Stimulated activated CD8-positive, alpha-beta memory T cell treated with anti-CD3 and anti-CD28 coated beads, Interleukin-7, amount 100 ng/mL, for 1 hour (primary cell): ENCODE measurements at places on chromosomes 13 and 19.

- DNase-seq: no peak
Observed at GRCh38 chr19:32067685-32068084, 277.7 kb upstream of the ZNF507 start.

- DNase-seq: peak; percentile 65
Observed at GRCh38 chr19:14366529-14366928, 14.7 kb upstream of the ADGRE5 start.

GRCh38 chr13:53074114-53074513, 45.5 kb downstream of the OLFM4 start:
- DNase-seq: no peak

DNA sequence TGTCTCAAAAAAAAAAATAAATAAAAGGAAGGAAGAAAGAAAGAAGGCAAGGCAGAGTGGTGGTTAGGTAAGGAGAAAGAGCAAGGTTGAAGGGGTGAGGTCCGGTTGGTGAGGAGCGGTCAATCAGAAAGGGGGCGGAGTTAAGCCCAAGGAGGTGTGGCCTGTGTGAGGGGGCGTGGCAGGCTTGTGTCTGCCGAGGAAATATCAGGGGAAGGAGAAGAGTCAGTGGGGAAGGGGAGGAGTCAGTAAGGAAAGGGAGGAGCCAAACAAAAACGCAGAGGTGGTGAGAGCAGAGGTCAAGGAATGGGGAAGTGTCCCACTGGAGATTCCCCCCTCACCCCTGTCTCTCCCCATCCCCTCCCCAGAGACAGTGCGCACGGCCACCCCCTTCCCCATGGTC, 5.9 kb downstream of the CACNG7 start:
- DNase-seq: no peak

DNA sequence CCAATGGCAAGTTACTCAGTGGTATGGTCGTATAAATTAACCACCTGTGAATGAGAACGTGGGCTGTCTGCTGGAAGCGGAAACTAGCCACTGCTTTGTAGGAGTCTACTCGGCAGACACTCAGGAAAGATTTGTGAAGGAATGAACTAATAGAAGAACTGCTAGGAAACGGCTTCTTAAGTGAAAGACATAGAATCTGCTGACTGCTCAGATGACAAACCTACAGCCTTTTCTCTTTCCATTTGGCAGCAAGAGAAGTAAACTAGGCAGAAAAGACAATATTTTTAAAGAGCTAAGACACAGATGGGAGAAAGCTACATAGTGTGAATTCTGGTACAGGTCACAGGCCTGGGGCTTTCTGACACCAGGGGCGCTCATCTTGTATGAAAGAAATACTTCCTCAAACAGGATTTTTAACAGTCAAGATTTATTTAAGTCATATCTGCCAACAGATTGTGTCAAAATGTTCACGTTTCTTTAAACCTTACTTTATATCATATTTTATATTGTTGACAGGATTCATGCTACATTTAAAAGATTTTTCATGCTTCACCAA, 78.4 kb downstream of the MIPEP start:
- no peak for DNase-seq

DNA sequence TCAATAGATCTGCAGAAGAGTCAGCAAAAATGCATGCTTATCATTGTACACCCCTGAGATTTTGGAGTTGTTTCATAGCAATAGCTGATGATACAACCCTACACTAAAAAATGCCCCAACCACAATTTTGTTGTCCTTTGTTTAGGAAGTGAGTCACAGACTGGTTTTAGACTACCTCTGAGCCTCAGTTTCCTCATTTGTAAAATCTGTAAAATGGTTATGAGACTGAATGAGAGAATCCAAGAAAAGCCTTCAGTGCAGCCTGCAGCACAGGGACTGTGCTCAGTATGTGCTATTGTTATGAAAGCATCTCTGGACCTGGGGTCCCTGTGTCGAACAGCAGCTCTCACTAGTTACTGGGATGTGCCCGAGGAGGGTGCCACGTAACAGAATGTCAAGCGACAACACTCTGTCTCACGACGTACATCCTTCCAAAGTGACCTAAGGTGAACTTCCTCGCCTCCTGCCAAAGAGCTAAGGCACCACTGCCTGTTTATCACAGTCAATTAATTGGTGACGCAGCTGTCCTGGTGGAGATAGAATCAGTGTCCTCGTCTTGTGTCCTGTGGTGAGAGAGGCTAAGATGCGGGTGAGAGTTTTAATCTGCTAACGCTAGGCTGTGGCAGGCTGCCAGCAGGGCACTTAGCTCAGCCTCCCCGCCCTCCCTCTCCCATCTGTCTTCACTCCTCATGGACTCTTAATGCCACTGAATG, 18.1 kb downstream of the DHRS12 start:
- no peak for DNase-seq

DNA sequence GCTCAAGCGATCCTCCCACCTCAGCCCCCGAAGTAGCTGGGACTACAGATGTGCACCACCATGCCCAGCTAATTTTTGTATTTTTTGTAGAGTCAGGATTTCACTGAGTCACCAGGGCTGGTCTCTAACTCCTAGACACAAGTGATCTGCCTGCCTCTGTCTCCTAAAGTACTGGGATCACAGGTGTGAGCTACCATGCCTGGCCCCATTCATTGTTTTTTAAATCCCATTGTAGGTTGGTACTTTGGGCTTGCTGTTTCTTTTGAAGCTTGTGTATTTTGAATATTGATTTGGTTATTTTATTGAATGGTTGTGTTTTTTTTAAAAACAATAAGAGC, 26.7 kb downstream of the ZMYM2 start:
- no peak for DNase-seq

- peak; percentile 73 for DNase-seq
Observed at GRCh38 chr19:11964858-11965645, at the start of gene ZNF763. Gene ZNF763, plus strand, starts transcription at chr19:11965040. Its CDS starts 169 bp downstream, at chr19:11965209.

DNA sequence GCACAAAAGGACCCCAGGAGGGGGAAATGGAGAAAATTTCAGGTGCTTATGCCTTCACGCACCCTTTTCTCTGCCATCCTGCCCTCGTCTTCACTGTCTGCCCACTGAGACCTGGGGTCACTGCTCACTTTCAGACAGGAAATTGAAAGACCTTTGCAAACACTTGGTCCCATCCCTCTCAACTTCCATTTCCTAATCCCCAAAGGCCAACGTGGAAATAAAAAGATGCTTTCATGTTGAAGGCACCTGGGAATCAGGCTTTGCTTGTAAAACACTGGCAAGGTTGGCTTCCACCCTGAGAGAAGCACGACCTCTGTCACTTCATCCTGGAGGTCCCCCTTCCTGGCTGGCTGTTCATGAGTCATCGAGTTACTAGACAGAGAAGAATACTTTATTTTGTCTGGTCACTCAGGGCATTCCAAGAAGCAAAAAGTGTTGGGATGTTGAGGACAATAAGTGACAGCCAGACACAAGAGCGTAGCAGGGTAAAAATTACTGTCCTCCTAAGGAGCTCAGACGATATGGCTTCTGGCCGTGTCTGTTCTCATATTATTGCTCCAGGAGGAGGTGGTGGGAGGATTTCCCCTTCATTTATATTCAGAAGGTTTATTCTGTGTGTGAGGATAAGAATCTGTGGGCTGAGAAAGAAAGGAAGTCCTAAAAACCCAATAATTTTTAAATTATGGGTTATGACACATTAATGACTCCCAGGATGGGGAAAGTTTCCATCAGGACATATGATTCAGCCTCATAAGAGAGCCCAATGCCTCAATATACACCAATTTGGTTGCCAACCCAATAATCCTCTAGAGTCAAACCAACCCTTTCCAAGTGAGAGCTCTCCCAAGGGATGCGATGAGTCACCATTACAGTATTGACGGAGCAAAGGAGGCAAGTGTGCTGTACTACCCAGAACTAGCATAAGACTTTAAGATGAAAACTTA, 409.0 kb downstream of the COG6 start:
- no peak for DNase-seq

- no peak for DNase-seq
Observed at GRCh38 chr19:18204394-18205199, 755 bp upstream of the RAB3A start.

DNA sequence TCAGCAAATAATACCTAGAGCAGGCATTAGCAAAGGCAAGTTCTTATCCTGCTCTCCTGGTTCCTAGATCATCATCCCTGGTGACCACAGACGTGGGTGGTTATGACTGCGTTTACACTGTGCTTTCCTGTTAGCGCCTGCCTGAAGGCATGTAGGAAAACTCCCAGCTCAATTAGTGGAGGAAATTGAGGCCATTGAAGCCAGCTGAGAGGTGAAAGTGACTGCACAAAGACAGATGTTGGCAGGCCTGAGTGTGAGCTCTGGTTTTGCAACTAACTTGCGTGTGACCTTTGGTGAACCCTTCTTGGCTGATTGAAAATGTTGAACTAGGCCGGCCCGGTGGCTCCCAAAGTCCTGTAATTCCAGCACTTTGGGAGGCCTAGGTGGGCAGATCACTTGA, 17.5 kb upstream of the NWD1 start:
- no peak for DNase-seq

- DNase-seq: no peak
Observed at GRCh38 chr19:31347828-31348392, 1.3 kb downstream of the TSHZ3 start.

DNA sequence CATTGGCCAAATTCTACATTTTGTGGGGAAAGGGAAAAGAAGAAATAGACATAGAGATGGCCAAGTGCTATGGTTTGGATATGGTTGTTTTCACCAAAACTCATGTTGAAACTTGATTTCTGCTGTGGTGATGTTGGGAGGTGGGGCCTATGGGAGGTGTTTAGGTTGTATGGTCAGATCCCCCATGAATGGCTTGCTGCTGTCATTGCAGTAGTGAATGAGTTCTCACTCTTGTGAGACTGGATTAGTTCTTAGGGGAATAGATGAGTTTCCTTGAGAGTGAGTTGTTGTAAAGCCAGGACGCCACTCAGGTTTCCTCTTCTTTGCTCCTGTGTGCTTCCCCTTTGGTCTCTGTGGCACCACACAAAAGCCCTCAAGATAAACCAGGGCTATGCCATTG, 242.6 kb upstream of the RFC3 start:
- DNase-seq: no peak
